ENCODE measurements at places on chromosomes 3 and 15.

- DNase-seq = no peak
Measured at GRCh38 chr3:38524141-38524739, 28.1 kb downstream of the EXOG start.

- no peak for DNase-seq
Measured at GRCh38 chr15:42932833-42933515, 12.4 kb upstream of the TTBK2 start.

DNA sequence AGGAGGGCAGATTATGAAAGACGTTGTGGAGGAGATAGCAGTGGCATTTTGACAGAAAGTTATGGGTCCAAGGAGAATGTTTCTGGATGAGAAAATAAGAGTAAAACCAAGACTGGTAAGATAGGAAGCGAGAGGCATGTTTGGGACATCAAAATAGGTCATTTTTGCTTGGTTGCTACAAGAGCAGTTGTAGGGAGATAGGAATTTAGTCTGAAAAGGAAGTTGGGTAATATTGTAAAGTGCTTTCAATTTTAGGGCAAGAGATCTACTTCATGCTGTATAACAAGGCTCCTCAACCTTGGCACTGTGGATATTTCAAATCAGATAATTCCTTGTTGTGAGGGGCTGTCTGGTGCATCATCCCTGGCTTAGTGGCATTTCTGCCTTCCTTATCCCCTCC, 118.0 kb upstream of the DPH6 start:
- DNase-seq = no peak

- no peak for DNase-seq
Measured at GRCh38 chr3:82308755-82309154, 547.3 kb upstream of the GBE1 start.

GRCh38 chr3:58214484-58215316, 3.9 kb upstream of the DNASE1L3 start:
- no peak for DNase-seq
